ENCODE measurements at places on chromosomes 5 and 9.

GRCh38 chr5:88862547-88863175, 20.3 kb downstream of the MEF2C start:
- DNase-seq, result no peak

GRCh38 chr9:131839281-131840084, 99.6 kb upstream of the RAPGEF1 start:
- DNase-seq, result peak; percentile 18

GRCh38 chr5:150214289-150214688, 24.4 kb downstream of the SLC6A7 start:
- no peak for DNase-seq

DNA sequence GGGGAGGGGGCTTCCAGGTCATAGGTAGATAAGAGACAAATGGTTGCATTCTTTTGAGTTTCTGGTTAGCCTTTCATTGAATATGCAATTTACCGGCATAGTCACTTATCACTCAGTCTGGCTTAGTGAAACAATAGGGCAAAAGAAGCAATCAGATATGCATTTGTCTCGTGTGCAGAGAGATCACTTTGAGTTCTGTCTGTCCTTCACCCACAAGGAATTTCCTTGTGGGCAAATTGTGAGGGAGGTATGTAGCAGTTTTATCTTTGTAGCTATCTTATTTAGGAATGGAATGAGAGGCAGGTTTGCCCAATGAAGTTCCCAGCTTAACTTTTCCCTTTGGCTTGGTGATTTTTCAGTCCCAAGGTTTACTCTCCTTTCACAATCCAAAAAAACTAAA, 116.1 kb downstream of the TUSC1 start:
- no peak for DNase-seq

GRCh38 chr5:3740546-3741373, 145.1 kb downstream of the IRX1 start:
- no peak for DNase-seq

DNA sequence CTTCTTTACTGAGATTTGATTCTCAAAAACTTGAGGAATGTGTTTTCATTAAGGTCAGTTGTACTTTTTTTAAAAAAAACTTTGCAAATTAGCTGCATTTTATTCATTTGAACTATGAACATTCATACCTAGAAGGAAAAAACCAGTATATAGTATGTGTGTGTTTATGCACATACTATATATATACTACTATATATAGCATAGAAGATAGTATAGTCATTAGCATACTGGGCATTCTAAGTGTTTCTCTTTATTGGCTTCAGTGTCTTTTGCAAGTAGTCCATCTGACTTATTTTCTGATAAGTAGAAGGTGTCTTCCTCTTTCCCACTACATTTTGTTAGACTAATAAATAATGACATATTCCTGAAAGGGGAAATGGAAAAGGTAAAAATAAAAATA, 33.0 kb downstream of the ELOVL7 start:
- no peak for DNase-seq

- DNase-seq, result peak; percentile 13
Observed at GRCh38 chr9:136088939-136089696, 6.0 kb downstream of the NACC2 start.

DNA sequence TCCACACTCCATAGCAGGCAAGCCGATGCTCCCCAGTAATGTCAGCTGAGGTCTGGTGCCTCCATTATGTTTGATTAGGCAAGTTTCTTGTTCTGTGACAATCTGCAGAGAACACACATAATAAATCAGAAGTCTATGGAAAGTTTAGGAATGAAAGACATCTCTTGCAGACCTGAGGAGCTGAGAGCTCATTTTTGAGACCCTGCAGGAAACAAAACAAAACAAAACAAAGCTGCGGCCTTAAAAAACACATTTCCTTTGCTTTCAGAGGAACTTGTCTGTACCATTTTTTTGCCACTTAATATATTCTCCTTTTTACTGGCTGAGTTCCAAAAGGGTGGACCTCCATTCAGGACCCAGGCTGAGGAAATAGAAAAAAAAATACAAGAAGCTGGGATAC, 481.2 kb upstream of the DMAC1 start:
- no peak for DNase-seq

GRCh38 chr9:80951675-80952074, 737.7 kb downstream of the TLE1 start:
- no peak for DNase-seq

- DNase-seq, result no peak
Observed at GRCh38 chr9:1535051-1535450, 480.1 kb upstream of the SMARCA2 start.

GRCh38 chr5:71483355-71483754, 27.9 kb downstream of the BDP1 start:
- no peak for DNase-seq

DNA sequence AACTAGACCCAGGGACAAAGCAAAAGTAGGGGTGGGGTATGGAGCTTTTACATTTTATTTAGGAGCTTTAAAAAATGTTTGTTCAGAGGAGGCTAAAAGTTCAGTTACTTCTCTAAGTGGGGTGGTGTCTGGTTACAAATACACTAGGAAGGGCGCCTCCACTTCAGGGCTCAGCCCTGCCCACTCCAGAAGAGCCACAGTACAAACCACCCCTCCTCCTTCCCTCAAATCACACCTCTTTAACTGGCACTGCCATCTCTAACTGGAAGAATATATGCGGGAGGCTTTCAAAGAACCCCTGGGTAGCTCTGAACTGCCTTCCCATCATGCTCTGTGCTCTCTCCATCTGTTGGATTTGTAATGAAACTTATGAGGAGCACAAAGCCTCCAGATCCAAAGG, 98.8 kb upstream of the NFIB start:
- DNase-seq, result no peak

GRCh38 chr9:17926246-17926645, 347.4 kb downstream of the SH3GL2 start:
- no peak for DNase-seq

GRCh38 chr5:52859628-52860027, 71.9 kb downstream of the ITGA1 start:
- DNase-seq, result no peak

- no peak for DNase-seq
Observed at GRCh38 chr9:68947842-68948569, 65.9 kb downstream of the PRKACG start.

GRCh38 chr5:88119535-88120125, 149.0 kb downstream of the TMEM161B start:
- no peak for DNase-seq

GRCh38 chr5:139862803-139863202, 67.2 kb downstream of the PSD2 start:
- no peak for DNase-seq
